ENCODE measurements at places on chromosomes 5 and 9. TPM values are rescaled to one million over a fixed set of nuclear protein-coding genes. Genes with fewer than 3 reads are reported as not detected.

Gene CNTNAP3B
- not detected for total RNA-seq

Gene MELK
- total RNA-seq, result 74.9 TPM

Gene EDIL3
- total RNA-seq, result not detected

Gene SLC6A18
- total RNA-seq, result not detected

- no peak for DNase-seq
Measured at GRCh38 chr5:157479166-157479565, 19.2 kb downstream of the NIPAL4 start.

DNA sequence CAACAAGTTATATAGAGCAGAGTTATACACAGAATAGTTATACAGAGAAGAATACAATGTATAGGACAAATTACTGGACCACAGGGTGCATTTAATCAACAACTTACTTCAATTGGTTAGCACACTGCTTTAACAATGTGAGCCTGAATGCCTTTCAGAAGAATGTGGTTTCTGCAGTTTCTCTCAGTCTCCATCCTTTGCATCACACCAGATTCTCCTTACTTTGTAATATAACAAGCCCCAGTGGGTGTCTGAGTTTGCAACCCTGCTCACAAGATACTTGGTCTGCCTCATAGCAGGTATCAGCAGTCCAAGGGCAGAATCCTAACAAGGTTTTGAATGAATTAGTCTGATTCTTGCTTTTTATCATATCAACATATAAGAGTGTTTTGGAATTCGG lies 114.6 kb downstream of the GABRB2 start:
- DNase-seq, result no peak

DNA sequence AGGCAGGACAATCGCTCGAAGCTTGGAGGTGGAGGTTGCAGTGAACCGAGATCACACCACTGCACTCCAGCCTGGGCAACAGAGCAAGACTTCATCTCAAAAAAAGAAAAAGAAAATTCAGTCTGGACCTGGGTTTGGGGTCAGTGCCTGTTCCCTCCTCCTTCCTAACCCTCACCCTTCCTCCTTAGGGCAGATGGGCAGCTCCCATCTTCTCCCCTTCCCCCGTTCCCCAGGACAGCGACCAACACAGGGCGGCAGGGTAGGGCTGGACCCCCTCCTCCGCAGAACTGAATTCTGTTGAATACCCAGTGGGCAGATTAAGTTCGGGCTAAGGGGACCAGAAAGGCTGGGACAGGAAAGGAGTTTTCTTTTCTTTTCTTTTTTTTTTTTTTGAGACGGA lies 1.5 kb upstream of the RMND5B start:
- DNase-seq, result no peak

GRCh38 chr5:128665747-128666355 lies 127.8 kb upstream of the FBN2 start:
- DNase-seq, result no peak

GRCh38 chr9:28004900-28005299 lies 431.6 kb upstream of the C9orf72 start:
- DNase-seq, result no peak

DNA sequence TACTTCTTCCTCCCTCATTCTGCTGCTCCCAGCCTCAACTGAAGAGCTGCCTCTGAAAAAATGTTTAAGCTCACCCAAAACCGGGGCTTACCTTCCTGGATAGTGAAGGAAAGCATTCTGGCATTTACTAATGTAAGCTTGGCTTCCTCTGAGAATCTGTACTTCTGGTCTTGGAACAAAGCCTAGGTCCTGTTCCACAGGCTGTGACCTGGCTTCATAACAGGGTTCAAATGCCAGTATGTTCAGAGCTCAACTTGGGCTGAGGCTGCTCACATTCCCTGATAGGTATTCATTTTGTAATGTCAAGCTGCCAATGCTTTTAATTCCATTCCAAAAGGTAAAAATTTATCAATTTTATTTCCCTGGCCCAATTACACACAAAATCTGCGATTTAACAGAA lies 411.7 kb upstream of the KCNN2 start:
- DNase-seq, result no peak

DNA sequence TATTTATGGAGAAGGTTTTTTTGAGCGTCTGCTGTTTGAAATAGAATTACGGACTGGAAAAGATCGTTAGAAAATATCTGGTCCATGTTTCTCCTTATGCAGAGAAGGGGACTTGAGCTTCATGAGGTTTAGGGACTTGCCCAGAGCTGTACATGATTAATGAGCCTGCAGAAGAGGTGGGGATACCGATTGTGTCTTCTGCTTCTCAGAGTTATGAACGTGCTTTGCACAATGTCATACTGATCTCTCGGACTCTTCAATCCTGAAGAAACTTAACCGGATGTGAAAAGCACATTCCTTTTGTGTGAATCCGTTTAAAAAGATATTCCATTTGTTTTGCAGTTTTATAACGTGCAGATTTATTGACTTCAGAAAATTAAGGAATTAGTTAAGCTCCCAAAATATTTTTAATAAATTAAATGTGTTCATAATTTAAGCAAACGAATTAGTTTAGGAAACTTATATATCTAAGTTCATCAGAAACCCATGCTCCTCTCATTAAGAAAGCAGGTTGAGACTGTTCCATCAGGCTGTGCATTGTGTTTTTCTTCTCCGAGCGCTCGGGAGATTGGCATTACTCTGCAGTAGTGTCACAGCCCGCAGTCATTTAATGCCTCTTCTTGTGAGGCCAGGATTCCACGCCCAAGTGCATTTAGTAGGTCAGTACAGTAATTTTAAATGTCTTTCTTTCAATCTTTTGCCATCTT lies 40.8 kb upstream of the MEF2C start:
- DNase-seq, result no peak

DNA sequence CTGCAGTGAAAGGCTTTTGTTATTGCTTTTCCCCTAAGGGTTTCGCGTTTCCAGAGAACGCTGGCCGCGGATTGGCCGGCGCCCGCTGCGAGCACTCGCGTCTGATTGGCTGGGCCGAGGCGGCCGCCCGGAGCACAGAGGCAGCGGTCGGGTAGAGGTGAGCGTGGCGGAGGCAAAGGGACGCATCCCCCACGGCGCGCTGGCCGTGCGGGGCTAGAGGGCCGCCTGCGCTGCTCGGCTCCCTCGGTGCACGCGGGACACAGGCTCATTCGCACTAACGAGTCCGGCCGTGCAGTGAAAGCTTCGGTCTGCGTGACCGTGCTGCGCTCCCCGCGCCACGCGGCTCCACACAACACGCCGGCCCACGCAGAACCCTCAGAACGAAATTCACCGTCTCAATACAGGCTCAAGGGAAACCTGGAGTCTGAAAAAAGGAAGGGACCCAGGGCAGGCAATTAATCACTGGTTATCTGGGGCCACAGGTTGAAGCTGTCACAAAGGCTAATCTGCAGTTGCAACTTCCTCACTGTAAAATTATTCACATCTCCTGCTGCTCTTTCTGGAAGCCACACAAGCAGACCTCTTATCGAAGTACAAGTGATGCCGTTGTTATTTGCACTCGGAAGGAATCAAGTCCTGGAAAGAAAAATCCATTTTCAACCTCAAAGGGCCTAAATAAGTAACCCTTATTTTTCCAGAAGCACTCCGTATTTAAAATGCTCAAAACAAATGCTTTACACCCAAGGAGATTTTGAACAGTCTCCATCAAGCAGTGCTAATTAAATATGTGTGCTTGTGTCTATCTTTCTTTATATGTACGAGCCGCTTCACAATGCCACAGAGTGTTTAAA lies 94.6 kb downstream of the ZNF608 start:
- peak; percentile 41 for DNase-seq

DNA sequence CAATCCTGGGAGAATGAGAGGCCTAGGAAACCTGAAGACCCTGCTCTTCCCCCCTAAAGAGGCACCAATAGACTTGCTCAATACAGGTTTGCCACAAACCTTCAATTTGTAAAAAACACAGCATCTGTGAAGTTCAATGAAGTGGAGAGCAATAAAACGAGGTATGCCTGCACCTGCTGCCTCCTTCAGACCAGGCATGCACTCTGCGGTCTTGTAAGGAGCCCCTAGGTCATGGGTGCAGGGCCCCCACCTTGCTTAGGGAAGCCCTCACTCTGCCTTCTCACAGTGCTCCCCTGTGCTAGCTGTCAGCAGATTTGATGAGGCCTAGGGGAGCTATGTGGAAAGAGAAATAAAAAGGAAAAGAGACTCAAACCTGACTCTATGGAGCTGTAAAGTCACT lies 72.1 kb upstream of the GALNT10 start:
- no peak for DNase-seq

DNA sequence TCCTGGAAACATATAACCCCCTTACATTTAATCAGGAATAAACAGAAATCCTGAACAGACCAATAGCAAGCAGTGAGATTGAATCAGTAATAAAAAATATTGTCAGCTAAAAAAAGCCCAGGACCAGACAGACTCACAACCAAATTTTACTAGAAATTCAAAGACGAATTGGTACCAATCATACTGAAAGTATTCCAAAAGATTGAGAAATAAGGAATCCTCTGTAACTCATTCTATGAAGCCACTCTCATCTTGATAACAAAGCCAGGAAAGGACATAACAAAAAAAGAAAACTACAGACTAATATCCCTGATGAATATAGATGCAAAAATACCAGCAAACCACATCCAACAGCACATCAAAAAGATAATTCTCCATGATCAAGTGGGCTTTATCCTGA lies 714.0 kb downstream of the SEMA5A start:
- no peak for DNase-seq

- no peak for DNase-seq
Measured at GRCh38 chr9:131473198-131473885, 29.4 kb upstream of the POMT1 start.

GRCh38 chr9:94650949-94651348 lies 11.6 kb upstream of the FBP1 start:
- DNase-seq, result no peak

- DNase-seq, result no peak
Measured at GRCh38 chr5:10248378-10249260, 1.1 kb downstream of the ATPSCKMT start.

DNA sequence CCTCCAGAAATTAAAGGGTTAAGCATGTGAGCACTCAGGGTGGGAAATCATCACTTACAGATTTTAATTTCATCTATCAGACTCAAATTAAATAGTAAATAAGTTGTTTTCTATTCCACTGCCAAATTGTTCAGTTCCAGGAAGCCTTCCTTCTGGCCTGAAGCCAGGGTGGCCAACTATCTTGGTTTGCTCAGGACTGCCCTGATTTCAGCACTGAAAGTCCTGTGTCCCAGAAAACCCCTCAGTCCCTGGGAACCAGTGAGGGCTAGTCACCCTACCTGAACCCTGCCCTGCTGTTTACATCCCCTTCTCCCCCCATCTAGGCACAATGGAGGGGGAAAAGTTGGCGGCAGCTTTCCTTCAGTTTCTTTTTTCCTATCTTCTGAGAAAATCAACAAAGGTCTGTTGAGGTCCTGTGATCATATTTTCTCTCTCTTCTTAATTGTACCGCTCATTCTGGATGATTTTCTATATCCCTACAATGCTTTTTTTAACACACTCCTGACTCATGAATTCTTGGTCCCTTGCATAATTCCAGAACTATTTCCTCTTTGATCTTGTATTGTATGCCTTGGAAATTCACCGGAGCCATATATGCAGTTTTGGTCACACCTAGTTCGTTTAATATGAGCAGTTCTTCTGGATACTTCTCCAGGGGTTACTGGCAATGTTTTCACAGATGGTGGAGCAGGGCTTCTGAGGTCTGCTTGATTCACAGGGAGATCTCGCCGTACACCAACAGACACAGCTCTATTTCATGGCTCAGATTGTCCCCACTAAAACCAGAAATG lies 103.8 kb downstream of the MAP1B start:
- no peak for DNase-seq

GRCh38 chr5:58322453-58322852 lies 137.4 kb downstream of the PLK2 start:
- DNase-seq, result no peak

DNA sequence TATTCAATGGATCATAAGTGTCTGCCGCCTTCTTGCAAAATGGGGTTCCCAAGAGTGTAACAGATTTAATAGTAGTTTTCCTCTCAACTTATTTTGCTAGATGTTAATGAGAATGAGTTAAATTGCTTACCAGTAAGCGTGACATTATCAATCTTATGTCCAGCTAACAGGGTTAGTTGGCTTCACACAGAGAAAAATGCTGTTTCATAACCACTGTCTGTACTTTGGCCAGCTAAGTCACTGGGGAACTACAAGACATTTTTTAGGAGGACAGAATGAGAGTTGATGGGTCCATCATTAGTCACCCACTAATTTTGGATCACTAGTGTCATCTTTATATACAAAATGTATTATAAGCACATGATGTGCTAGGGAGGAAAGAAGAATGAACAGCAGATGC lies 1.4 kb downstream of the CDC37L1 start:
- no peak for DNase-seq

GRCh38 chr9:117354997-117355396 lies 59.9 kb downstream of the ASTN2 start:
- no peak for DNase-seq

DNA sequence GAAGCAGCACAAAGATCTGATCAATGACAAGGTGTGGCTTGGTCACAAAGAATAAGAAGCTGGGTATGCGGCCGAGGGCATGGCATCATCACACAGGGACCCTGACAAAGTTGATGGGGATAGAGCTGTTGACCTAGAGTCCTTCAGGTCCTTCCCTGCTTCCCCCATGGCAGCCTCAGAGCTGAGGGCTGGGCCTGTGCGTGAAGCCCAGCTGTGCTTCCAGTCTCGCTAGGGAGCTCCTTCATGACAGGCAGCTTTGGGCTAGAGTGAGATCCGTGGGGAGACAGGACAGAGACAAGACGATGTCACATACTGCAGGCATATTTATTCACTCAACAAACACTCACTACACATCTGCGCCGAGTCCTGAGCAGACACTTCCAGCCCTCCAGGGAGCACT lies 56.4 kb upstream of the NEURL1B start:
- no peak for DNase-seq
